ENCODE measurements at places on chromosomes 5 and 9.
A peak's percentile ranks its signal among the peaks of the same experiment; 100 is the strongest.

GRCh38 chr9:85501456-85501855 is 240.3 kb downstream of the AGTPBP1 start:
- no peak for DNase-seq

- DNase-seq, result peak; percentile 34
Measured at GRCh38 chr9:137222190-137223077, at the start of gene RNF208. TSS of gene RNF208 (minus strand) at chr9:137222240. CDS start at chr9:137221212, 1,028 bp downstream.

DNA sequence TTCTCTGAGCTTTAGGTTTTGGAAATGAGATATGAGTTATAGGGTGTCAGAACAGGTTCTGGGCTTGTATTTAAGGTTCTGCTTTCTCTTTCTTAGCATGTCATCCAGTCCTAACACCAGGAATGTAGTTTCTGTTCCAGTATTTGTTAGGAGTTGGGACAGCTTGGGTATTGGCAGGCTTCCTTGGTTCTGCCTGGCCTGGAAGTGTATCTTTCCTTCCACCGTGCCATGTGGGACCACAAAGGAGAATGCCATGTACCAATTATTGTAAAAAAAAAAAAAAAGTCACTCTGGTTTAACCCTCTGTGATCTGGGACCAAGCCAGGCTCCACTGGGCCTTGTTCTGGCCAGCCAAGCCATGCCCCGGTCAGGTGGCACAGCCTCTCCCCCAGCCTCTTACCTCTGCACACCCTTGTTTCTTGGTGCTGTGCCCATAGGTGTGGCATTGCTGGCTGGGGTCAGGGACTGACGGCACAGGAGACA is 47.8 kb downstream of the ARHGAP26 start:
- DNase-seq, result no peak

DNA sequence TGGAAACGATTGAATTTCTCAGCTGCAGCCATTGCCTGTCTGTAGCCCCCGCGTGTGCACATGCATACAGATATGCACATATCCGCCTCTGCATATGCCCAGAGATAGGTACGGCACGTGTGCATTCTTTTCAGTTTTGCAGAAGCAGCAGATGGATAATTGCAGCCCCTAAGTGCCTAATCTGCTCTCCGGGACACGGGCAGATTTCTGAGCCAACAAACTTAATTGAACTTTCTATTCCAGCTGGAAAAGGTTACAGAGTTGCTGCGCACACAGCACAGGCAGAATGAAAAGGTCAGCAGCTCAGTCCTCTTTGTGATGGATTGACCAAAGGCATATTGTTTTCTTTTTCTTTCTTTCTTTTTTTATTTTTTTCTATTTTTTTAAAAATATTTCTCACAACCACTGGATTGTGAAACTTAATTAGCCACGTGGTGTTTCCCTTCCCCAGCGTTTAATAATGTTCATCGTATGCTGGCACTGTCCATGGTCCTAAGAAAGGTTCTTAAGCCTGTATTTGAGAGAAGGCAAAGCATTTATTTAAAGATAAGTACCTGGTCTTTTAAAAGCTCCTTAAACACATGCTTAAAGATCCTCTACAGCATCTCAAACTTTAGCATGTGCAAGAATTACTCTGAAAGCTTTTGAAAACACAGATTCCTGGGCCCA is 270.2 kb upstream of the BRINP1 start:
- DNase-seq, result no peak

DNA sequence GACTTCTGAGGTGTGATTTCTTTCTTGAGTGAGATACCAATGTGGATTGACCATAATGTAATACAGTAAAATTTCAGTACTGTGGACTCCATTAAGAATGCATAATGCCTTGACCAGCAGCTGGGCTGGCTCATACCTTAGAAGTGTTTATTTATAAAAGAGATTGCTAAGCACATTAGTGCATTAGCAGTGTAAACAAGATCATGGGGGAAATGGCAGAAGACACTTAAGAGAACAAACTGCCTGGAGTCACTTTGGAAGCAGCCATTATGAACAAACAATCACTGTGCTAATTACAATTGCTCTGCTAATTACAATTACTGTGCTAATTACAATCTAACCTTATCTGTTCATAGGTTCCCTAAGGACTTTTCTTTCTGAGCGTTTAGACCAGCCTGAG is 104.2 kb downstream of the TRIM32 start:
- no peak for DNase-seq

GRCh38 chr9:114221706-114222465 is 66.5 kb downstream of the COL27A1 start:
- peak; percentile 36 for DNase-seq

DNA sequence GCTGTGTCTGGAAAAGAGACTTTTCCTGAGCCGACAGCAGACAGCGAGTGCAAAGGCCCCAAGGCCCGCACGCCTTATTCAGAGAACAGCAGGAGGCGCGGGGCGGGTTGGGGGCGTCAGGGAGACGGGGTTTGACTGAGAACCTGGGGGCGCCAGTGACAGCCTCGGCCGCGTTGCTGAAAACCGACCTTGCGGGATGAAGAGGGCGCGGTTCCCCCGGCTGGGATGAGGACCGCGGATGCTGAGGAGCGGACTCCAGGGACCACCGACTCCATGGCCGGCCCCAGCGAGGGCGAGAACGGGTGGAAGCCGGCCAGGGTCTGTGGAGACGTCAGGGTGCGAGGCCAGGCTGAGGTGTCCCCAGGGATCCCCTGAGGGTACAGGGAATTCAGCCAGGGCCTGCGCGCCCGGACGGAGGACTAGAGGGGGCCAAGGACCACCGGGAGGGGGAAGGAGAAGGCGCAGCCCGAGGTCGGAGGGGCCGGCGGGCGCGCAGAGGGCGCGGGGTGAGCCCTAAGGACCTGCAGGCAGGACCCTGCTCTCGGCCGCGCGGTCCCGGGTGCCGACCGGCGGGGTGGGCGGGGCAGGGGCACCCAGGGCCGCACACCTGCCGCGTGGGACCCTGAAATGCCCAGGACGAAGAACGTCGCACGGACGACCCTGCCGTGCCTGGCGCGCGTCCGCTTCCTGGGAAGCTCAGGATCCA is 837 bp upstream of the AHRR start:
- no peak for DNase-seq
